NCI-H2029 (cell line): ENCODE measurements at places on chromosomes 4 and X.

- DNase-seq: peak; percentile 77
Observed at GRCh38 chrX:23822397-23822796, 39.4 kb downstream of the SAT1 start.

- no peak for DNase-seq
Observed at GRCh38 chr4:10811991-10812390, 127.4 kb upstream of the CLNK start.

- DNase-seq: no peak
Observed at GRCh38 chr4:955931-956381, 17.4 kb downstream of the DGKQ start.

DNA sequence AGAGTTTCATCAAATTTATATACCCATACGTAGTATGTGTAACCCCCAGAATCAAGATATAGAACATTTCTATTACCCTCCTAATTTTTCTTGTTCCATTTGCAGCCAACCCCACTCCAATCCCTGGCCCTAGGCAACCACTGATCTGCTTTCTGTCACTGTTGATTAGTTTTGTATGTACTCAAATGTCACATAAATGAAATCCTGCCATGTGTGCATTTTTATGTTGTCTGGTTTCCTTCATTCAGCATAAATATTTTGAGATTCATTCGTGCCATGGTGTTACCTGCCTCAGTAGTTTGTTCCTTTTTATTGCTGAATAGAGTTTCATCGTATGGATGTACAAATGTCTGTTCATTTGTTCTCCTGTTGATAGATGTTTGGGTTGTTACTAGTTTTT is 126.3 kb downstream of the MID1IP1 start:
- DNase-seq: no peak

- DNase-seq: no peak
Observed at GRCh38 chrX:65034292-65034667, 58.0 kb upstream of the ZC4H2 start.

GRCh38 chrX:153836921-153837320 is 6.6 kb upstream of the PDZD4 start:
- DNase-seq: no peak

- DNase-seq: no peak
Observed at GRCh38 chr4:155497306-155497705, 120.5 kb upstream of the MAP9 start.

GRCh38 chr4:107630185-107630705 is 89.8 kb downstream of the PAPSS1 start:
- no peak for DNase-seq

DNA sequence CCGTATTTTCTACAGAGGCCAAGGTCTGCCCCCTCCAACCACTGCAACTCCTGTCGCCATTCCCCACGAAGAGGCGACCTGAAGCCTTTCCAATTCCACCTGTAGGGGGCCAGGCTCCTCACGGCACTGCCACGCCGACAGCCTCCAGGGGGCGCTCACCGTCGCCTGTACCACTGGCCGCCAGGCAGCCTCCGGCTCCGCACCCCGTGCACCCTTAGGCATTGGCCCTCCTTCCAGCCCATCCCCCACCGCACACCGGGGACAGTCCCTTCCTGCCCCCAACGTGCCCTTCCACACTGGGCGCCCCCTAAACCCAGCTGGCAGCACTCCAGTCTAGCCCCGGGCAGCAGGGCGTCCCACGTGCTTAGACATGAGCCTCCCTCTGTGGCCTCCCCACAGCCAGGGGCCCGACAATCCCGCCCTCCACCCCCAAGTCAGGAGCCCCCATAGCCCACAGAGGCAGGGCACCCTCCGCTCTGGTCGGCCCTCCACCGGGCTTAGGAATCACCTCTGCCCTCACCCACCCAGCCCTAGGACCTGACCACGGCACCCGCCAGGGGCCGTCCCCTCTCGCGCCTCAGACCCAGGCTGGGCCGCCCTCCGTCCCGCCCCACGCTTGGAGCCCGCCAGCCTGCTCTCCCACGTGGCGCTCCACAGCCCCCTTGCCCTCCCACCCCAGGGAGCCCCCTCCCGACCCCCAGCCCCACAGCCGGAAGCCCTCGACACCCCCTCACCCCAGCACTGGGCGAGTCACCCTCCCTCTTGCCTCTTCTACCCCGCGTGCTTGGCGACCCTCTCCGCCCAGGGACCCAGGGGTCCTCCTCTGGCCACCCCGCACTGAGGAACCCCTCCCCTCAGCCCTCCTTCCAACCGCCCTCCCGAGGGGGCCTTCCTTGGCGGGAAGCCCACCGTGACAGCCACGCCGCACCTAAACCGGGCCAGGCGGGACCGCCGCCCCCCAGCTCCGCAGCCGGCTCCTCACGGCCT is 711 bp downstream of the PNMA6E start:
- no peak for DNase-seq

GRCh38 chr4:48015216-48015615 is 1.3 kb downstream of the CNGA1 start:
- DNase-seq: no peak

DNA sequence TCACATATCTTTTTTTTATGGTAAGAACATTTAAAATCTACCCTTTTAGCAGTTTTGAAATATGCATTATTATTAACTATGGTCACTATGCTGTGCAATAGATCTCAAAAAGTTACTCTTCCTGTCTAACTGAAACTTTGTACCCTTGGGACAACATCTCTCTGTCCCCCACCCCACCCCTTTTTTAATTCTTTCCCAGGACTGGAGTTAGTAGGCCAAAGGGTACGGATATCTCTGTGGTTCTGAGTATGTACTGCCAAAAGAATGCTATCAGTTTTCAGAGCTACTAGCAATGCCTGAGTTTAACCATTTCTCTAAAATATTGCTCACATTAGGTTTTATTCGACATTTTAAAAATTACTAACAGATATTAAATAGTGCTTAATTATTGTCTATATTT is 4.7 kb upstream of the FAM241A start:
- DNase-seq: no peak

GRCh38 chr4:94413085-94413840 is 38.5 kb upstream of the PDLIM5 start:
- no peak for DNase-seq

DNA sequence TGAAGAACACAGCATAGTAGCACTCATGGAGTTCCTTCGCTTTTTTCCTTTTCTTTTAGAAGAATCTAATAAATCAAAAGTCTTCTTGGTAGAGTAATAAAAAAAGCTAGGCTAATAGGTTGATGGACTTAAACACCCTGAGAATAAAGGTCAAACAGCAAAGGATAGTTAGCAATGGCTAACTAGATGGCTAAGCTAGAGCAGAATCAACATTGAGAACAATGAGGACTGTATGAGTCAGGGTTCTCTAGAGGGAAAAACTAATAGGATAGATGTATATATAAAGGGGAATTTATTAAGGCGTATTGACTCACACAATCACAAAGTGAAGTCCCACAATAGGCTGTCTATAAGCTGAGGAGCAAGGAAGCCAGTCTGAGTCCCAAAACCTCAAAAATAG is 550.9 kb downstream of the GLUD2 start:
- no peak for DNase-seq

- DNase-seq: no peak
Observed at GRCh38 chr4:170776983-170777382, 687.2 kb upstream of the AADAT start.

- no peak for DNase-seq
Observed at GRCh38 chr4:93416344-93417128, 412.0 kb upstream of the ATOH1 start.

- no peak for DNase-seq
Observed at GRCh38 chr4:1178300-1179088, 6.1 kb upstream of the SPON2 start.

DNA sequence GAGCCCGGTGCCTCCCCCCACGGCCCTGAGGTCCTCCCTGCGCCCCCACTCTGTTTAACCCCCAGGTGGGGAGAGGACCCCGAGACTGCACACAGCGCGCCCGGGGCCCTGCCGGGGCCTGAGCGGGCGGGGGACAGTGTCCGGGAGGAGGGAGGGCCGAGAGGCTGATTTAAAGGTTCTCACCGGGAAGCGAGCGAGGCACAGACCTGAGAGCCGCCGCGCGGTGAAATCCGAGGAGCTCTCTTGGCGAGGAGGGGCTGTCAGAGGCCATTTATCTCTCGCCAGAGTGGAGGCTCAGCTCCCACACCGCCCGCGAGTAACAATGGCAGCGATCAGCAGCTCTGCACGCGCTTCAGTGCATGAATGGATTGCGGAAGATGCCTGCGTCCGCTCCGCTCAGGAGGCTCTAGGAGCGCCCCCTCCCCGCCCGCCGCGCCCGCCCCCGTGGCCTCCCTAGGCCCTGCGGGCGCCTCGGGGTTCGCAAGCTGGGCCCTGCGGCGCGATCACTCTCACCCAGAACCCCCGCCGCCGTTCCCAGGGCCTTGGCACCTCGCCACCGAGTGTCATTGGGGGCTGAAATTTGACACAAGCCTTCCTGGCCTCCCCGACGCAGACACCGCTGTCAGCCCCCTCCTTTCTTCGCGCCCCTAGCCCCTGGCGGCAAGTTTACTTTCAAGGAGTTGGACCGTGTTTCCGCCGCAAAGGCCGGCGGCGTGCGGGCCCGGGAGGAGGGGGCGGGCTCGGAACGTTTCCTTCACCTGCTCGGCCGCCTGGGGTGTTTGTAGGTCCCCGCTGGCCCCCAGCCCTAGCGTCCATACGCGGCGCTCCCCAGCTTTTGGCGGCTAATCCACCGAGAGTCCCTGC is 48.7 kb upstream of the BCOR start:
- peak; percentile 63 for DNase-seq

DNA sequence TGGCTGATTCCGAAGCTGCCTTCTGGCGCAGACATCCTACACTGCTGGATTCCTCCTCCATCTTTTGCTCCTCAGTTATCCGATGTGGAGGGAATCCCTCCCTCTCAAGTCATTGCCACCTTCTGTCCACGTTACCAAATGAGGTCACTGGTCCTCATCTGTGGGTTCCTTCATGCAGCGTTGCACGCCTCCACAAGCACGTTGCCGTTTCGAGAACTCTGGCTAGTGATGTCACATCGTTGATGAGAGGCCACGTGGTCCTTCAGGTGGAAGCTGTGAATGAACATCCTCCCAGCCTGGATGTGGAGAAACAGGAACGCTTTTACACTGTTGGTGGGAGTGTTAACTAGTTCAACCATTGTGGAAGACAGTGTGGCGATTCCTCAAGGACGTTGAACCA is 323.2 kb downstream of the DHRSX start:
- DNase-seq: no peak

DNA sequence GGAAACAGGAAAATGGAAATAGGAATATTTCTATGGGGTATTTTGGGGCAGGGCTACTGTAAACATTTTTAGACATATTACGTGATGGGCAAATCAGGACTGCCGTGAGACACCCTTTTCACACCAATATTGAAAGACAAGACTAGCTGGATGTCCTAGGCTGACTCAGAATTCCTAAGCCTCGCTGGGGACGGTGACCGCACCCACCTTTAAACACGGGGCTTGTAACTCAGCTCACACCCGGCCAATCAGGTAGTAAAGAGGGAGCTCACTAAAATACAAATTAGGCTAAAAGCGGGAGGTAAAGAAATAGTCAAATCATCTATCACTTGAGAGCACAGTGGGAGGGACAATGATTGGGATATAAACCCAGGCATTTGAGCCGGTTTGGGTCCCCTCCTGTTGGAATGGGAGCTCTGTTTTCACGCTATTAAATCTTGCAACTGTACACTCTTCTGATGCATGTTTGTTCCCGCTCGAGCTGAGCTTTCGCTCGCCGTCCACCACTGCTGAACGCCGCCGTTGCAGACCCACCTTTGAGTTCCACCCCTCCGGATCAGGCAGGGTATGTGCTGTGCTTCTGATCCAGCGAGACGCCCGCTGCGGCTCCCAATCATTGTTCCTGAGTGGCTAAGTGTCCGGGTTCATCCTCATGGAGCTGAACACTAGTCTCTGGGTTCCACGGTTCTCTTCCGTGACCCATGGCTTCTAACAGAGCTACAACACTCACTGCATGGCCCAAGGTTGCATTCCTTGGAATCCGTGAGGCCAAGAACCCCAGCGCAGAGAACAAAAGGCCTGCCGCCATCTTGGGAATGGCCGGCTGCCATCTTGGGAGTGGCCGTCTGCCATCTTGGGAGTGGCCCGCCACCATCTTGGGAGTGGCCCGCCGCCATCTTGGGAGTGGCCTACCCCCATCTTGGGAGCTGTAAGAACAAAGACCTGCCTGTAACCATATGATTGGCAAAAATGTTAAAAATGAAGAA is 152.6 kb downstream of the CRLF2 start:
- DNase-seq: no peak

- no peak for DNase-seq
Observed at GRCh38 chrX:110268886-110269285, 49.0 kb downstream of the AMMECR1 start.
